Subcutaneous adipose tissue (tissue), 4 donors: ENCODE measurements at places on chromosomes 1 and 21. TPM values are rescaled to one million over a fixed set of nuclear protein-coding genes. Genes with fewer than 3 reads are reported as not detected.

Gene OPRD1
- total RNA-seq, result not detected

Gene S100A2
- 2.2 TPM for total RNA-seq

Gene CELA2B
- not detected for total RNA-seq

Gene ASPM
- 5.1 TPM for total RNA-seq

Gene CRTC2
- 18.3 TPM for total RNA-seq

Gene AMY1B
- not detected for total RNA-seq

Gene KRTAP12-2
- not detected for total RNA-seq

Gene TMEM201
- total RNA-seq, result 6.6 TPM

Gene BARHL2
- not detected for total RNA-seq

Gene ARID4B
- 43.9 TPM for total RNA-seq

Gene CFHR5
- not detected for total RNA-seq

Gene GBP6
- total RNA-seq, result not detected

Gene IL10
- 18.5 TPM for total RNA-seq

Gene SPRR1A
- not detected for total RNA-seq

Gene LRRC39
- 2.7 TPM for total RNA-seq

Gene LCE3D
- not detected for total RNA-seq

Gene SELENON
- 20.9 TPM for total RNA-seq

Gene FBLIM1
- 21.9 TPM for total RNA-seq

Gene CBR1
- 81.7 TPM for total RNA-seq

Gene MPL
- total RNA-seq, result not detected

Gene LHX8
- not detected for total RNA-seq

Gene SLC35F3
- not detected for total RNA-seq

Gene SNX7
- 64.5 TPM for total RNA-seq

Gene CFAP74
- total RNA-seq, result not detected

Gene RHBDL2
- total RNA-seq, result not detected

Gene GIPC2
- total RNA-seq, result 4.9 TPM

Gene SPATA17
- total RNA-seq, result 1.5 TPM

Gene AMIGO1
- 5.4 TPM for total RNA-seq

Gene TSPAN1
- total RNA-seq, result 3.1 TPM

Gene CYP4A11
- total RNA-seq, result not detected

Gene S100A7
- not detected for total RNA-seq

Gene RAB3B
- under 0.01 TPM for total RNA-seq

Gene CPT2
- 36.2 TPM for total RNA-seq

Gene ITLN2
- not detected for total RNA-seq

Gene TRIM67
- total RNA-seq, result 1.3 TPM

Gene GRIK3
- under 0.01 TPM for total RNA-seq

Gene ARPC5
- 59.7 TPM for total RNA-seq

Gene NPR1
- 65.9 TPM for total RNA-seq

Gene ZMYM1
- total RNA-seq, result 15.4 TPM

Gene GCSAML
- 2.1 TPM for total RNA-seq

Gene MAP3K21
- 1.9 TPM for total RNA-seq

Gene ATAD3A
- total RNA-seq, result 9.3 TPM

Gene INKA2
- 3.7 TPM for total RNA-seq

Gene WLS
- 44.7 TPM for total RNA-seq

Gene TAL1
- total RNA-seq, result 20.5 TPM

Gene FMO5
- 10.7 TPM for total RNA-seq

Gene TSPEAR
- total RNA-seq, result not detected
